ENCODE measurements at places on chromosomes 11 and 22.

DNA sequence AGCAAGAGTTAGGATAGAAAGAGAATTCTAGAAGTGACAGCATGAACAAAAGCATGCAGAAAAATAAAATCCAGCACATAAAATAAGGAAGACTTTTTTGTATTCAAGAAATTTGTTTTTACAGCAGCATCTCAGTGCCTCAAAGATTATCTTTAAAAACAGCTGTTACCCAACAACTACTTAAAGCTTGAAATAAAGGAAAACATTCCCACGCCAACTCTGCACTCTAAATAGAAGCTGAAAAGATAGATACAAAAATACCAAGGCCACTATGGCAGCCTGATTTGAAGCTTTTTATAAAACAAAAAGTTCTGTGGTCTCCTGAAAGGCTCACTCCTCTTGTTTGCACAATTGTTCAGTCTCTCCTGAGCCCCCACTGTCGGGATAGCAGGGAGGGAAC lies 83.6 kb upstream of the LRRC55 start:
- no peak for DNase-seq

- no peak for DNase-seq
Observed at GRCh38 chr11:65766535-65766934, 14.2 kb downstream of the AP5B1 start.

DNA sequence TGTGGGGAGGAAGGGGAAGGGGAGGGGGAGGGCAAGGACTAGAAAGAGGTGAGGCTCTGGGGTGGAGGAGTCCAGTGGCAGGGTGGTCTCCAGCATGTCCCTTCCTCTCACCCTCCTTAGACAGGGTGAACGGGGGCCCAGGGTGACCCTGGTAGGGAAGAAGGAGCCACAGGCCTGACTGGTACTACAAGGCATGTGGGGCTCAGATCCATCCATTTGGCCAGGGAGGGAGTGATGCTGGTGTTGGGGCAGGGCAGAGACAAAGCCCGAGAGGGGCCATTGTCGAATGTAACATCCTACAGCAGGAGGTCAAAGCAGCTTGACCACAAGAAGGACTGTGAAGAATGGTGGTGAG lies 69.0 kb upstream of the SHISAL1 start:
- DNase-seq: no peak

GRCh38 chr11:92854952-92855351 lies 114.5 kb upstream of the MTNR1B start:
- DNase-seq: no peak

- DNase-seq: no peak
Observed at GRCh38 chr22:33405194-33405593, 347.0 kb upstream of the SYN3 start.

GRCh38 chr11:45021692-45022141 lies 71.0 kb upstream of the TP53I11 start:
- DNase-seq: no peak

DNA sequence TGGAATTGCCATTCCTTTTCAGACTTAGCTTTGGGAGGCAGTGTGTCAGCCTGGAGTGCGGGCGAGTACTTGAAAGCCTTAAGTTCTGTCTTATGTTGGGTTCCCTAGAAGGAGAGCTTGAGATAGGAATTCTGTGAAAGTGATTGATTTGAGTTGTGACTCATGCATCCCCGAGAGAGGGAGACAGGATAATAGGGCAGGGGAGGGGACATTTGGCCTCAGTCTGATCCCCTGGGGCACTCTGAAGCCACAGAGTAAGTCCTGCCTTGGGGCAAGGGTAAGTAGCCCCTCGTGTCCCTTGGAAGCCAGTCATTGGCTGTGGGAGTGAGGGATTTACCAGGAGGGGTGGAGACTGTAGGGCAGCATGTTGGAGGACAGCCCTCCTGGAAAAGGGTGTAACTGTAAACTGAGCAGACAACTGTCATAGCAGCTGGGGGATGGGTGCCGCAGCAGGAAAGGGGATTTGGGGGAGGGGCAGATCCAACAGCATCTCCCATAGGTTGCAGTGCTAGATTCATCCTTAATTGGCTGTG lies 44.0 kb downstream of the KIAA1671 start:
- no peak for DNase-seq

GRCh38 chr11:79098146-79098545 lies 342.7 kb downstream of the TENM4 start:
- no peak for DNase-seq

GRCh38 chr22:48707763-48708557 lies 1119.7 kb downstream of the BRD1 start:
- no peak for DNase-seq

DNA sequence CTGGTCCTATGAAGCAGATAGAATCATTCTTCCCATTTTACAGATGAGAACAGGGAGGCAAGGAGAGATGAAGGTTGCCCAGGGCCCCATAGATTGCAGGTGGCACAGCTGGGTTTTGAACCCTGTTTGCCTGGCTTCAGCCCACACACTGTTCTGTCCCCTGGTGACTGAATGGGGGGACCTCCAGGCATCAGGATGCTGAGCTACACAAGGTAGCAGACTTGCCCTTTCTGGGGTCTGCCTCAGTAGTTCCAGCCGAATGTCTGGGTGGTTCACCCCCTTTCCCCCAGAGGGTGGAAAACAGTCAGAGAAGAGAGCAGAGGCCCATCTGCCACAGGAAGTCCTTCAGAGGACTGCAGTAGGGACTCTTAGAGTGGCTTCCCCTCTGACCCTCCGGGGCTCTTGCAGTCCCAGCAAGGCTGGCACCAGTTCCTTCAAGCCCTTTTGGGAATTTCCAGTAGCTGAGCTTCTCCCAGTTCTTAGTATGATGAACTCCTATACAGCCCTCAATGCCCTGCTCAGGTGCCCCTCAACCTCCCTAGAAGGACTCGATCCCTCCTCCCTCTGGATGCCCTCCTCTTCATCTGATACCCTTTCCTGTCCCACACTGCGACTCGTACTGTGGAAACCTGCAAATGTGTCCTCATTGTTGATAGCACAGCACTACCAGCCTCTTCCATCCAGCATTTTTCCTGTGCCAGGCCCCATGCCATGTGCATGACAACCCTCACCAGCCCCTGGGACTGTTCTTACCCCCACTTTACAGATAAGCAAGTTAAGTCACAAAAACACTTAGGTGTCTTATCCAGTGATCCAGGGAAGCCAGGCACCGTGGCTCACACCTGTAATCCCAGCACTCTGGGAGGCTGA lies 82.8 kb downstream of the IGLL1 start:
- DNase-seq: no peak

DNA sequence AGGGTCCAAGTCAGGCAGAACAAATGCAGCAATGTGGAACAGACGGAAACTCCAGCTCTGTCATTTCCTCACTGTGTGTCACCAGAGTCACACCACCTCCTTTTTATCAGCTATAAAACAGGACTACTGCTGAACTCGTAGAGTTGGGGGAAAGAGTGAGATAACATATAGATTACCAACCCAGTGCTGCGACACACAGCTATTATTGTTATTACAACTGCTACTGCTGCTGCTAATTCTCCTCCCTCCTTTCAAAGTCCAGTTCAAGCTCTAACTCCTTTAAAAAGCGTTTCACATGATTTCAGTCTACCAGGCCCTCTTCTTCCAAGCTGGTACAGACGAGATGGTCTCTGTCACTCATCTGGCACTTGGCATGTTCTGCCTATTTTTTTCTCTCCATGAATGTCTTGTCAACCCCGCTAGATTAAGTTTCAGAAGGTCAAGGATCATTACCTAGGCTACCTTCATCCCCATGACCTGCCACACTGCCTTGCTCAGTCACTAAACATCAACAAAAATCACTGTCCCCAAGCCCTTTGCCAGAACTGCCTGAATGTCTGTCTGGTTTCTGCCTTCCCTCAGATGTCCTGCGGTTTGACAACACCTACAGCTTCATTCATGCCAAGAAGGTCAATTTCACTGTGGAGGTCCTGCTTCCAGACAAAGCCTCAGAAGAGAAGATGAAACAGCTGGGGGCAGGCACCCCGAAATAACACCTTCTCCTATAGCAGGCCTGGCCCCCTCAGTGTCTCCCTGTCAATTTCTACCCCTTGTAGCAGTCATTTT lies 3.7 kb upstream of the MTFP1 start:
- no peak for DNase-seq

- no peak for DNase-seq
Observed at GRCh38 chr22:43295173-43295572, 48.0 kb downstream of the SCUBE1 start.

DNA sequence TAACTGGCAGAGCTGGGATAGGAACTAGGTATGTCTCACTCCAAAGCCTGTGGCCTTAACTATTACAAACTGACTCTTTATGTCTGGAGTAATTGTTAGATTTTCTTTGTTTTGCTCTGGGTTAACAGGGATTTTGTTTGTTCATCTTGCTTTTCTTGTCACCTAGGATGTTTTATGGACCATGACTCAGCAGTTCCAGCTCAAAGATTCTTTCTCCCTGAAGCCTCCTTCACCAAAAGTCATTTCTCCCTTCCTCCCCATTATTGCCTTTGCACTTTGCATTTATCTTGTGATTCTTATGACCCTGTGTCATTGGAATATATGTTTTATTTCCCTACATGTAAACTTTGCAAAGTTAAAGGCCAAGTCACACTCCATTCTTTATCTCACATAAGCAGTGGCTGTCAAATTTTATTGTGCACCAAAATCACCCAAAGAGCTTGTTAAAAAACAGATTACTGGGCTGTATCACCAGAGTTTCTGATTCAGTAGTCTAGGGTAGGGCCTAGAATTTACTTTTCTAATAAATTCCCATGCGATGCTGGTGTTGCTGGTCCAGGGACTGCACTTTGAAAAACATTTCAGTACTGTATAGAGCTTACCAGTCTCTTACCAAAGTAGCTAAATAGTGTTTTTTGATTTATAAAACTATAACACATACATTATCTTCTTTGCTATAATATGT lies 327.7 kb downstream of the DLG2 start:
- DNase-seq: no peak

DNA sequence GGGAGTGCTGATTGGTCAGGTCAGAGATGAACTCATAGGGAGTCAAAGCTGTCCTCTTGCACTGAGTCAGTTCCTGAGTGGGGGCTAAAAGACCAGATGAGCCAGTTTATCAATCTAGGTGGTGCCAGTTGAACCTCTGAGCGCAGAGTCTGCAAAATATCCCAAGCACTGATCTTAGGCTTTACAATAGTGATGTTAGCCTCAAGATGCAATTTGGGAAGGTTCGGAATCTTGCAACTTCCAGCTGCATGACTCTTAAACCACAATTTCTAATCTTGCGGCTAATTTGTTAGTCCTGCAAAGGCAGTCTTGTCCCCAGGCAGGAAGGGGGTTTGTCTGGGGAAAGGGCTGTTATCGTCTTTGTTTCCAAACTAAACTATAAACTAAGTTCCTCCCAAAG lies 92.3 kb upstream of the PARVA start:
- no peak for DNase-seq

- DNase-seq: no peak
Observed at GRCh38 chr22:38930512-38930911, 26.9 kb upstream of the APOBEC3A start.
